Central memory CD4-positive, alpha-beta T cell (primary cell): ENCODE measurements at places on chromosomes 6 and 20.

- no peak for DNase-seq
Measured at GRCh38 chr6:167324111-167324510, 775 bp upstream of the TTLL2 start.

- DNase-seq = no peak
Measured at GRCh38 chr6:146289816-146290588, 253.6 kb upstream of the RAB32 start.

- DNase-seq = no peak
Measured at GRCh38 chr6:150930841-150931240, 65.3 kb downstream of the MTHFD1L start.

DNA sequence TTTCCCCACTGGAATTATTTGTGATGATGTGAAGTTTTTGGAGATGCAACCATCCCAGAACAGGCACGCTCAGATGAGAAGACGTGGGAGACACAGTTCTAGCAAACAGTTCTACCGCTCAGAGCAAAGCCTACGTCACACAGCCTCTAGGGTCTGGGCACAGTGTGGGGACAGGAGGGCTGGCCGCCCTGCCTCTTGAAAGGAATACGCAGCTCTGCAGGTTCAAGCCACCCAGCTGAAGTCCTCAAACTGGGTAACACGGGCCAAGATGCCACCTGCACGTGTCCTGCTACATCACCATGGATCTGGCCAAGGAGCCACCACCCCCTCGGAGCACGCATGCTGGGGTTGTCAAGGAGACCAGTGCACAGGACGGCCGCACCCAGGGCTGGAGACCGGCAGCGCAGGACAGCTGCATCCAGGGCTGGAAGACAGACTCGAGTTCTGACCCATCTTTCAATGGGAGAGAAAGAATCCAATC, 75.0 kb downstream of the NOL4L start:
- DNase-seq = no peak

- no peak for DNase-seq
Measured at GRCh38 chr6:156457601-156458000, 319.6 kb upstream of the ARID1B start.

DNA sequence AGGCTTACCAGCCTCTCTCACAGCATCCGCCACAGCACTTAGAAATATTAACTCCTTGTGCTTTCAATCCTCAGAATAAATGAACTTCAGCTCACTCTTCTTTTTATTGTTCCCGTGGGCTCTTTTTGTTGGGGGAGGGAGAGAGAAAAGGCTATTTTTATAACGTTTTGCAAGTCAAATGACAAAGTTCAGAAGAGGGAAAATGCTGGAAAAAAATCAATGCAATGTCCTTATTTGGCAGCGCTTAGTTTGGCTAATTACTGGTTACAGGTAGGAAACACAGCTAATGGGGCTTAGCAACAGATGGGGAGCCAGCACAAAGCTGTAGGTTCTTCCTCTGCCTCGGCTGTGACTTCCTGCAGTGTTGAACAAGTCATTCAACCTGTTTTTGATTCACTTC, 1067.0 kb upstream of the MAP3K7 start:
- DNase-seq = no peak

DNA sequence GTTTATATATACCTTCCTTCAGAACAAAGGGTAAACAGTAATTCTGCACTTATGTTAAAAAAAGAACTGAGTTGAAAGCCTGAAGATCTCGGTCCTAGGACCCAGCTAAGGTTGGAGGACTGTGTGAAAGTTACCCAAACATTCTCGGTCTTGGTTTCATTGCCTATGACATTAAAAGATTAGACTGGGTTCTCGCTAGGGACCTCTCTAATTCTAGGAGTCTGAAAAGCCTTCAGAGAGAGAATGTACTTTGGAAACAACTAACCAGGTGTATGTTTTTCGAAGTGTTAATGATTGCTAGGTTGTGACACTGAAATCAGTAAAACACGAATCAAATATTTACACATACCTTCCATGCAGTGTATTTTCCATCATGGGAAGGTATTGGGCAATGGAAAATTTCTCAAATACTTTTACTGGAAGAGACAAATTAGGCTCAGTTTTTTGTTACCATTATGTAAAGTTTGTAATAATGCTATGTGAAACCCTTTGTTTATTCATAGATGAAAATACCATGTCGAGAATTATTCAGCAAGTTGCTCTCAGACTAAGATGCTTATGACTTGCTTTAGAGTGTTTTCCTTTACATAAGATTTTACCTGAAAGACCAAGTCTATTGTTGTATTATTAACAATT, 113.7 kb upstream of the LOC128125822 start:
- no peak for DNase-seq

GRCh38 chr6:75315978-75316377, 31.4 kb upstream of the TMEM30A start:
- DNase-seq = no peak

- no peak for DNase-seq
Measured at GRCh38 chr6:80618953-80619352, 512.5 kb downstream of the BCKDHB start.

GRCh38 chr20:46311039-46311650, 2.8 kb upstream of the CDH22 start:
- DNase-seq = no peak

GRCh38 chr6:168194732-168195567, 115.9 kb upstream of the FRMD1 start:
- DNase-seq = no peak

DNA sequence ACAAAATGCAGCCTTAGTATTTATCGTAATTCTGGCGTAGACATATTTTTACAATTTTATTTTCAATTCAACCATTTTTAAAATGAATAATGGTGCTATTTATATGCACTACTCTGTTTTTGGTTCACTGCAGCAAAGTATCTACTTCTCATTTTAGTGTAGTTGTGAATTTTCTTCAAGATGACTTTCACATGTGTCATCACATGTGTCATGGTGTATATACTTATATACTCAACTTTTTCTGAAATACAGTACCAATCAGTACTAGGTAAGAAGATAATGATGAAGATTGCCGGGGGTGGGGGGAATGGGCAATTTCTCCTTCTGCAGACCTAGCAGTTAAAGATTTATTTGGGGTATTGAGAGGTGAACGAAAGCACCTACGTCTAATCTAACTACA, 634.5 kb downstream of the PHF3 start:
- no peak for DNase-seq

GRCh38 chr6:167797476-167798265, 29.0 kb upstream of the AFDN start:
- no peak for DNase-seq

- no peak for DNase-seq
Measured at GRCh38 chr6:121443971-121444541, 8.6 kb downstream of the GJA1 start.

- no peak for DNase-seq
Measured at GRCh38 chr6:145313041-145313855, 422.1 kb downstream of the EPM2A start.

DNA sequence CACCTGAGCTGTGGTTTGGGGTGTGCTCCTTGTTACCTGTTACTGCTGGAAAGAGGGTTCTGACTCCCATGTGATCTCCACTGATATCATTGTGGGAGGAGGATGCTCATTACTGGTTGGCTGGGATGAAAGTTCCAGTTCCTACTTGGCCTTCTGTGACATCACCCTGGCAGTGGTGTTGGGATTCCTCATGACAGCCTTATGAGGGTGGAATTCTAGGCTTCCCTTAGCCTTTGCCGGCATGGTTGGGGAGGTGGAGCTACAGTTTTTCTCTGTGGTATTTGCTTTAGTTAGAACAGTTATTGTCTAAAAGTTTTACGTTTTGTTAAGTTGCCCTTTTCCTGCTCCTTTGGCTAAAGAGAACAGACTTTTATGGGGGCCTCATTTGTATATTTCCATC, 112.1 kb downstream of the AFG1L start:
- DNase-seq = no peak

DNA sequence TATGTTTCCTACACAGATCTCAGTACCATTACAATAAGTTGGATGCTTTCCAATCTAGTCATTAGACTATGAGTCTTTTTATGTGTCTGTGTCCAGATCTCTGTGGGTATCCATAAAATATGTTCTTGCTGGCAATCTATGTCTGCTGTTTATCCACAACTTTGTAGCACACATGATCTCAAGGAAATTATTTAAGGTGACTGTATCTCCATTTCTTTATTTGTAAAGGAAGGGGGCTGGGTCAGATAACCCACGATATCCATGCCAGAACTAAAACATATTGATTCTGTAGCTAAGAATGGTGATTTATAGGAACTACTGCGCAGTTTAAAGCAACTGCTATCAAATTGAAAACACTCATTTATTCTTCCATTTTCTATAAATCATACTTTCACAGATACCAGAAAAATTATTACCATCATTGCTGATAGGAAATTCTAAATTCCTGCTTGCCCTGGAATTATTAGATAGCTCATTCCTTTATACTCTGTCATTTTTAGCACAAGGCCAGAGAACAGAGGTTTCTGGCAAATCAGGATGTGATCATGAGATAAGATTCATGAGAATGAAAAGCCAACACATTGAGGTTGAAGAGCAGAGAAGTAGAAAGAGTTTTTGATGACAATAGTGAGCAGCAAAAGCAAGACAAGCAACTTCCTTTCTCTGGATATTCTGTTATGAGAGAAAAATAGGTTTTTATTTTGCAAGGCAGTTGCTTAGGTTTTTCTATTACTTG, 851.4 kb upstream of the CITED2 start:
- DNase-seq = no peak

DNA sequence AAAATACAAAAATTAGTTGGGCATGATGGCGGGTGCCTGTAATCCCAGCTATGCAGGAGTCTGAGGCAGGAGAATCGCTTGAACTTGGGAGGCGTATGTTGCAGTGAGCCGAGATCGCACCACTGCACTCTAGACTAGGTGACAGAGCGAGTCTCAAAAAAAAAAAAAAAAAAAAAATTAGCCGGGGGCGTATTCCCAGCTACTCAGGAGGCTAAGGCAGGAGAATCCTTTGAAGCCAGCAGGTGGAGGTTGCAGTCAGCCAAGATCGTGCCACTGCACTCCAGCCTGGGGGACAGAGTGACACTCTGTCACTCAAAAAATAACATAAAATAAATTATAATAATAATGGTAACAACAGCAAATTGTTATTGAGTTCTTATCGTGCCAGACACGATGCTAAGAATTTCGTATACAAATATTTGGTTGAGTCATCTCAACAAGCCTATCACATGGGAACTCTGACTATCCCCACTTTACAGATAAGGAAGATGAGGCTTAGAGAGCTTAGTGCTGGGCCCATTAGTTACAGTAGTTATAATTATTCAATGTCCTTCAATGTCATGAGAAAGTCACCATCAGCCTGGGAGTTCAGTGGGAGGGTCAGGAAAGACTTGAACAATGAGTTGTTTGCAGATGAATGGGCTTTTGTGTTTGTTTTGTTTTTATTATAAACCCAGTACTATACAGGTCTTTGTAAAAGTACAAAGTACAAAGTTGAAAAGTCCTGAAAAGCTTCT, 19.4 kb downstream of the C6orf15 start:
- DNase-seq = no peak

GRCh38 chr20:63836458-63837344, 5.6 kb upstream of the ZBTB46 start:
- DNase-seq = no peak
